Adrenal gland (tissue), 19 donors: ENCODE measurements at places on chromosomes 5 and 9. TPM values are rescaled to one million over a fixed set of nuclear protein-coding genes. Genes with fewer than 3 reads are reported as not detected.

CACFD1 gene
- total RNA-seq, result 21.6 TPM

PTGR1 gene
- total RNA-seq, result 135 TPM

DNA sequence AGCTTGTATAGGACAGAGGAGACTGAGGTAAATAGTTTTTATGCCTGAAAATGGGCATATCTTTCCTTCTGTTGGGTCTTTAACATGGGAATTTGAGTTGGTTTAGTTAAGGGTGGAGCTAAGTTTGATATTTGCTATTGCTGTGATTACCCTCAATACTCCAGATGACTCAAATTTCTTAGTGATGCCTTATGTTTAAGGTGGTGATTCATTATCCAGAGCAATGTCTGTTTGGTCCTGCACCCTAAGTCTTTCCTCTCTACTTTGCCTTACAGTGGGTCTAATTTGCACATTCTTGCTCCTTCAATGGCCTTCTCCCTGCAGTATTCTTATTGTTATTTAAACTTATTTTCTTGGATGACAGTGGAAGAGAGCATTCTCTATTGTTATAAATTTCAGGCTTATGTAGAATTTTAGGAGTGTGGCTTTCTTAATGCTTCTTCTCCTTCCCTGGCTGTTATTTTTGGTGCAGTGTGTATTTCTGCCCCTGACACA, 312.9 kb upstream of the RPS23 start:
- H3K27me3 ChIP-seq, result no peaks in the 10 kb centered on the region
- no peaks in the 10 kb centered on the region for H3K4me1 ChIP-seq
- H3K27ac ChIP-seq, result no peak overlapping the region
- H3K4me3 ChIP-seq, result no peak overlapping the region
- DNase-seq, result no peak
- H3K36me3 ChIP-seq, result no peaks in the 10 kb centered on the region

GRCh38 chr5:3100921-3101551, 349.6 kb upstream of the IRX2 start:
- DNase-seq, result no peak
- H3K27me3 ChIP-seq, result no peaks in the 10 kb centered on the region
- no peak overlapping the region for H3K27ac ChIP-seq
- no peaks in the 10 kb centered on the region for H3K4me1 ChIP-seq
- no peak overlapping the region for H3K4me3 ChIP-seq

DNA sequence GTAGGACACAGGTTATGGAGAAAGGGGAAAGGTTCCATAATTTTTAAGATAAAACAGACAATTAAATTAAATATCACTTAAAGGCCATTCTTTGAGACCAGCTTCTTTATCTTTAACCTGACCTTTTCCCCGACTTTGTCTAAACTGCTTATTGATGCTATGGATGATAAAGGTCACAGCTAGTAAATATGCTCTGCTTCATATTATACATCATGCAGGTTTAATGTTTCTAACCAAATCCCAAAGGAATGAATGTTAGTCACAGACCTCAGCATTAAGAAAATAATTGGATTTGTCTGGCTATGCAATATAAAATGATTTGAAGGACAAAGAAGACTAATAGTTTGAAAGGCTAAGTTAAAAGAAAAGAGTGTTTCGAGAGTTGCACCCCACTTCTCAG, 147.6 kb downstream of the ST8SIA4 start:
- no peaks in the 10 kb centered on the region for H3K4me1 ChIP-seq
- no peaks in the 10 kb centered on the region for H3K36me3 ChIP-seq
- no peak for DNase-seq
- H3K4me3 ChIP-seq, result no peak overlapping the region

- DNase-seq, result no peak
- H3K4me3 ChIP-seq, result no peak overlapping the region
- peaks cover 10% of the 10 kb centered on the region for H3K27me3 ChIP-seq
- H3K4me1 ChIP-seq, result no peaks in the 10 kb centered on the region
- H3K27ac ChIP-seq, result no peak overlapping the region
These were observed 28.8 kb upstream of the TTLL11 start for GRCh38 chr9:122121931-122122330.

TLN1 gene
- 269 TPM for total RNA-seq

DNA sequence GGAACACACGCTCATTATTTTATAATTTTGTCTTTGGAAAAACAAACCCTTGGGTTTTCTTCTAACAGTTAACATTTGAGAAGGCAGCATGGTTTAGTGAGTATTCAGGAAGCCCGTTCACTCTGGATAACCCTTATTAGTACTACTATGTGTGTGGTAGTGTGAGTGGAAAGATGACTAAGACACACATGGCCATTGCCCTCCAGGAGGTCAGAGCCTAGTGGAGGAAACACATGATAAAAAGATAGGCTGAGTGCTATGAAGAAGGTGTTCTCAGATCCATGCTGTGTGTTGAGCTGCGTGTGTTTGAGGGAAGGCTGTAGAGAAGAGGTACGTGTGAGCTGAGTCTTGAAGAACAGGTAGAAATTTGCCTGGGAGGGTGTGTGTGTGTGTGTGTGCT, 8.4 kb downstream of the C5orf47 start:
- no peak overlapping the region for H3K27ac ChIP-seq
- no peak for DNase-seq
- no peaks in the 10 kb centered on the region for H3K4me1 ChIP-seq
- H3K36me3 ChIP-seq, result no peaks in the 10 kb centered on the region
- H3K4me3 ChIP-seq, result no peak overlapping the region

- peaks cover 2% of the 10 kb centered on the region for H3K4me1 ChIP-seq
- no peak overlapping the region for H3K27ac ChIP-seq
- no peak for DNase-seq
- H3K36me3 ChIP-seq, result no peaks in the 10 kb centered on the region
These were observed 94.2 kb upstream of the SAP30L start for GRCh38 chr5:154351566-154351965.

GRCh38 chr5:171386861-171387344, 746 bp upstream of the NPM1 start:
- peaks cover 10% of the 10 kb centered on the region for H3K36me3 ChIP-seq
- H3K4me3 ChIP-seq, result peak overlapping the region; percentile 28
- DNase-seq, result peak; percentile 61
- no peaks in the 10 kb centered on the region for H3K27me3 ChIP-seq

ASPN gene
- 11.7 TPM for total RNA-seq

- no peaks in the 10 kb centered on the region for H3K36me3 ChIP-seq
- H3K4me3 ChIP-seq, result no peak overlapping the region
- H3K27ac ChIP-seq, result no peak overlapping the region
- no peaks in the 10 kb centered on the region for H3K27me3 ChIP-seq
- H3K4me1 ChIP-seq, result peaks cover 17% of the 10 kb centered on the region
- no peak for DNase-seq
These were observed 170.6 kb downstream of the RMI1 start for GRCh38 chr9:84151236-84151635.

- no peak overlapping the region for H3K27ac ChIP-seq
- H3K4me1 ChIP-seq, result no peaks in the 10 kb centered on the region
- H3K4me3 ChIP-seq, result no peak overlapping the region
- no peaks in the 10 kb centered on the region for H3K27me3 ChIP-seq
- H3K36me3 ChIP-seq, result no peaks in the 10 kb centered on the region
- no peak for DNase-seq
These were observed 308.6 kb upstream of the RGMB start for GRCh38 chr5:98464737-98465330.

ENTREP1 gene
- total RNA-seq, result 2.5 TPM

GRCh38 chr5:17224858-17225511, 7.6 kb downstream of the BASP1 start:
- no peaks in the 10 kb centered on the region for H3K36me3 ChIP-seq
- no peak for DNase-seq
- no peaks in the 10 kb centered on the region for H3K4me1 ChIP-seq
- no peak overlapping the region for H3K27ac ChIP-seq
- H3K27me3 ChIP-seq, result no peaks in the 10 kb centered on the region
- H3K4me3 ChIP-seq, result no peak overlapping the region

DNA sequence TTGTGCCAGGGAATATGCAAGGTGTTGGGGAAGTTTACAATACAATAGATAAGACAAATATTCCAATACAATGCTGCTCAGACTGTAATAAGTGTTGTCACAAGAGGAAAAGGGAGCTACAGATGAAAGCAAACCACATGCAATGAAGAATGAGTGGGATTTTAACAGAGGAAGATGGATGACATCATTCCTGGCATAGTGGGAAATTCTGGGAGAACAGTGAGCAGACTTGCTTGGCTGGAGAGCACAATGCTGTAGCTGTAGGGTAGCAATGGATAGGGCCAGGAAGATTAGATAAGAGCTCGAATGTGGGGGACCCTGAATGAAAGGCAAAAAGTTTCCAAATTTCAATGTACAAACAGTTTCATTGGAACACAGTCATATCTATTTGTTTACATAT, 9.5 kb upstream of the DPYSL3 start:
- DNase-seq, result no peak
- no peaks in the 10 kb centered on the region for H3K36me3 ChIP-seq
- H3K27ac ChIP-seq, result no peak overlapping the region

DNA sequence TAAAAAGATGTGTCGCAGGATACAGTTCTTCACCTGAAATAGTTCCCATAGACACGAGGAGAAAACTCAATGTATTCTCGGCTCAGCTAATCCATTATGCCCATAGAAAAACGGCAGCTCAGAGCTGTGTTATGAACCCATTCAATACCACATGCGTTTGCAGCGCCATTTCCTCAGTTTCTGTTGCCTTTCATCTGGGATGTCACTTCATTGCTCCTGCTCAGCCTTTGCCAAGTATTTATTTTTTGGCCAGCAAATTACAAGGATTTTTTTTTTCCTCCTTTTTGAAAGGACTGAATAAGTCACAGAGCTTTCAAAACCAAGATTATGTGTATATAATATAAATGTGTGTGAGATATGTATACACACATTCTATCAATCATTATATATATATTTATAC, 280.9 kb downstream of the MARCHF11 start:
- no peak overlapping the region for H3K4me3 ChIP-seq
- H3K36me3 ChIP-seq, result no peaks in the 10 kb centered on the region
- no peak for DNase-seq
- no peaks in the 10 kb centered on the region for H3K4me1 ChIP-seq
- no peak overlapping the region for H3K27ac ChIP-seq

DNA sequence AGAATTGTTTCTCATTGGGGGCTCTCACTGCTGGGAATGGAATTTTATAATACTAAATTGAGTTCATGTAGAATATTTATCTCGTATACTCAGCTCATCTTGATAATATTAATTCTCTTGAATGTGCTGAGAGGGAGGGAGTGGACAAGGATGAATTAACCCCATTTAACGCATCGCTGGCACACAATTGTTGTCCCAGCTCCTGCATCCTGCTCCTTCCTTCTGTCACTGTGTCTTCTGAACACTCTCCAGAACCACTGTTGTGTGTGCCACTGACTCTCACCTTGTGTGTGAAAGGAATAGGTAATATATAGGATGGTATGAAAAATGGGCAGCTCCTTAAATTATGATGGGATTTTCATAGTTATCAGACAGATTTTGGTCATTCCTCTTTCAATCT, 267.3 kb downstream of the MTRR start:
- H3K36me3 ChIP-seq, result no peaks in the 10 kb centered on the region
- no peaks in the 10 kb centered on the region for H3K27me3 ChIP-seq
- H3K27ac ChIP-seq, result no peak overlapping the region

GRCh38 chr5:777756-778161, 6.8 kb downstream of the ZDHHC11B start:
- H3K27me3 ChIP-seq, result peaks cover 4% of the 10 kb centered on the region
- H3K4me3 ChIP-seq, result no peak overlapping the region
- no peak overlapping the region for H3K27ac ChIP-seq
- DNase-seq, result no peak
- no peaks in the 10 kb centered on the region for H3K36me3 ChIP-seq

- H3K27ac ChIP-seq, result no peak overlapping the region
- no peak overlapping the region for H3K4me3 ChIP-seq
- H3K27me3 ChIP-seq, result no peaks in the 10 kb centered on the region
These were observed 42.5 kb upstream of the ROR2 start for GRCh38 chr9:91992461-91993041.

- H3K27me3 ChIP-seq, result no peaks in the 10 kb centered on the region
- H3K4me1 ChIP-seq, result no peaks in the 10 kb centered on the region
These were observed 74.0 kb upstream of the MEF2C start for GRCh38 chr5:88957013-88957412.

SLC34A1 gene
- not detected for total RNA-seq

TSSK1B gene
- 0.17 TPM for total RNA-seq

GRCh38 chr5:112930082-112930344, 8.0 kb upstream of the REEP5 start:
- H3K27ac ChIP-seq, result no peak overlapping the region
- H3K4me1 ChIP-seq, result peaks cover 10% of the 10 kb centered on the region
- H3K27me3 ChIP-seq, result no peaks in the 10 kb centered on the region
- H3K4me3 ChIP-seq, result no peak overlapping the region

WNT8A gene
- not detected for total RNA-seq

GNA14 gene
- 11.9 TPM for total RNA-seq

SLC44A1 gene
- total RNA-seq, result 51.5 TPM

- H3K4me3 ChIP-seq, result no peak overlapping the region
- no peaks in the 10 kb centered on the region for H3K36me3 ChIP-seq
- no peak overlapping the region for H3K27ac ChIP-seq
- no peaks in the 10 kb centered on the region for H3K27me3 ChIP-seq
- no peaks in the 10 kb centered on the region for H3K4me1 ChIP-seq
These were observed 217.6 kb downstream of the NDUFS4 start for GRCh38 chr5:53777864-53778618.

GRCh38 chr5:107289030-107289714, 381.6 kb downstream of the EFNA5 start:
- H3K27me3 ChIP-seq, result no peaks in the 10 kb centered on the region
- no peaks in the 10 kb centered on the region for H3K4me1 ChIP-seq
- DNase-seq, result no peak
- no peaks in the 10 kb centered on the region for H3K36me3 ChIP-seq

ZNF462 gene
- 48.4 TPM for total RNA-seq

C5orf46 gene
- total RNA-seq, result not detected

- peaks cover 47% of the 10 kb centered on the region for H3K4me1 ChIP-seq
- peak overlapping the region; percentile 95 for H3K27ac ChIP-seq
- no peaks in the 10 kb centered on the region for H3K27me3 ChIP-seq
- peak; percentile 42 for DNase-seq
These were observed 494 bp downstream of the CERT1 start for GRCh38 chr5:75510836-75511434.

DNA sequence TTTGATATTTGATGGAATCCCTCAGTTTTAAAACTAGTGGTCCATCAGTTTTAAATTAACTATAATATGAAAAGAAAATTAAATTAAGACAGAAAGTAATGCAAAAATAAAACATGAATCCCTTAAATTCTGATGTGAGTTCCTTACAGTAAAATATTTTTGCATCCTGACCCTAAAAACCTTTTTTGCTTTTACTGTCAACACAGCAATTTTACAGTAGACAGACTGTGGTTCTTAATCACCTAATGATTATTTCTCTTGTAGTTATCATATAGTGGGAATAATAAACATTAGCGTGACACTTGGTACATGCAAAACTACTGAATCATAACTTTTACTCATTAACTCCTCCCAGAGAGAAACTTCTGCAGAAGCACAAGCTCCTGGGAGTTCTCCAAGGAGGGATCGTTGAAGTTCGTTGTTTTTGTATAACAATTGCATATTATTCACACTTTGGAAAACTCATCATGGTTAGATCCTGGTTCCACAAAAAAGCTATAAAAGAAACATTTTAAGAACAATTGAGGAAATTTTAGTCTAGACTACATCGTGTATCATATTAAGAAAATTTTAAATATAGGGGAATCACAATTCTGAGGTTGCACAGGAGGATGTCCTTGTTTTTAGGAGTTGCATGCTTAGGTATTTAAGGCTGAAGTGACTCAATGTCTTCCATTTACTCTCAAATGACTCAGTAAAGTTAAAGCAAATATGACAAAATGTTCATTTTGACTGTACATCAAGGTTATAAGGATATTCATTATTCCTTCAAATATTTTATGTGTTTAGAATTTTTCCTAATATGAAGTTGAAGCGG, 88.2 kb upstream of the NIPAL4 start:
- no peak for DNase-seq
- H3K4me1 ChIP-seq, result no peaks in the 10 kb centered on the region
- H3K36me3 ChIP-seq, result no peaks in the 10 kb centered on the region
- no peaks in the 10 kb centered on the region for H3K27me3 ChIP-seq
- H3K4me3 ChIP-seq, result no peak overlapping the region
- no peak overlapping the region for H3K27ac ChIP-seq

ACOT12 gene
- total RNA-seq, result not detected

EFCAB9 gene
- not detected for total RNA-seq
